RPMI7951 (cell line): ENCODE measurements at places on chromosomes 2 and 18. TPM values are rescaled to one million over a fixed set of nuclear protein-coding genes. Genes with fewer than 3 reads are reported as not detected.

- DNase-seq: no peak
Observed at GRCh38 chr2:223855426-223855825, 18.0 kb upstream of the AP1S3 start.

- no peak for DNase-seq
Observed at GRCh38 chr2:135762022-135762421, 20.4 kb downstream of the UBXN4 start.

DNA sequence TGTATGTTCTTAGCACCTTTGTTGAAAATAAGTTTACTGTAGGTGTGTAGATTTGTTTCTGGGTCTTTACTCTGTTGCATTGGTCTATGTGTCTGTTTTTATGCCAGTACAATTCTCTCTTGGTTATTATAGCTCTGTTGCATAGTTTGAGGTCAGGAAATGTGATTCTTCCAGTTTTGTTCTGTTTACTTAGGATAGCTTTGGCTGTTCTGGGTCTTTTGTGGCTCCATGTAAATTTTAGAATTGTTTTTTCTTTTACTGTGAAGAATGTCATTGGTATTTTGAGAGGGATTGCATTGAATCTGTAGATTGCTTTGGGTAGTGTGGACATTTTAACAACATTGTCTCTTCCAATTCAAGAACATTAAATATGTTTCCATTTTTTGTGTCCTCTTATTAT is 69.1 kb downstream of the ANKRD62 start:
- no peak for DNase-seq

DNA sequence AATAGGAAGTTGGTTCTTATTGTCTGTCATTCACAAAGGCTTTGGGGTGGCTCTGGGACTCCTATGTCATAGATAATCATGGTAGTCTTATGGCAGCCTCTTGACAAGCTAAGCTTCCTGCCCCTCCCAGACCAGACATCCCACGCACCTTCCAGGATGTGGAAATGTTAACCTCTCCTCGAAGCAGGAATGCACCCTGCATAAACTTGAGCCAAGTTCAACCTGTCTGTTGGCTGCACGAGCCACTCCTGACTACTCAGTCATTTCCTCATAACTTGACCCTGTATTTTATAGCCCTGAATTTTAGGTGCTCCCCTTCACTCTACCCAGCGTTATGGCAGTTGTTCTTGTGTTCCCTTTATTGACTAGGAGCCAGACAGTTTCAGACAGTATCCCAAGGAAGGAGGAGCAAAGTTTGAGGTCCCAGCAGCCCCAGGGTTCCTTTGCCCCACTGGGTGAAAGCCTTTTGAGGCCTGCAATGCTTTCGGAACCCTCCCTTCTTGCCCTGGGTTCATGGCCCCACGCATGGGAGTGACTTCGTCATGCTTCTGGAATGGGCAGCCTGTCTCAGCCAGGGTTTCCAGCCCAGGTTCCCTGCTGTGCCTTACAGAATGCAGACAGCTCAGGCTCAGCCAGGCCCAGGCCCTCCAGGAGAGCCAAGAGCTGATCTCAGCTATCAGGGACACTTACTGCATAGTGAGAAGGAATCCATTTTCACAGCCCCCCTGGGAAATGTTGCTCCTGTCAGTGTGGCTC is 15.6 kb upstream of the INO80C start:
- no peak for DNase-seq

DNA sequence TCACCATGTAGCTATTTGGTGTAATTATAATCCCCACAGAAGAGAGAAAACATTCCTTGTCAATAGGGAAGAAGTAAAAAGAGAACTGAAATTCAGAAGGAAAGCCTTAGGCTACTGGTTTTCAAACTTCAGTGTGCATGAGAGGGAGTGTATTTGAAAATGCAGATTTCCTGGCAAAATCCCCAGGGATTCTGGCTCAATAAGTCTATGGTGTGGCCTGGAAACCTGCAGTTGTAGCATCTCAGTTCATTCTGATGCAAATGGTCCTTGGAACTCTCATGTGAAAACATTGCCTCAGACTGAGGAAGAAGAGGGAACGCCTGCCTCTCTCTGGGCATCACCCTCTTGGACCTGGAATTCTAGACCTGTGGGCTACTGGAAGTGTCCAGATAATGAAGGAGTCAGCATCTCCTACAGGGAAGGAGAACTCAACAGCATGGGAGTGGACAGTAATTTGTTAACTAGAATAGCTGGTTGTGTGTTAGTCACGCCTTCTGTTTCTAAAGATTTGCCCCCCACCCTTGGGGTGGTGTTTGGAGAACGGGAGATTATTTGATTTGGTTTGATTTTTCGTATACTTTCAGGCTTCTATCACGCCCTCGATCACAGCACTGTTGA is 21.3 kb downstream of the COL4A3 start:
- DNase-seq: no peak

DNA sequence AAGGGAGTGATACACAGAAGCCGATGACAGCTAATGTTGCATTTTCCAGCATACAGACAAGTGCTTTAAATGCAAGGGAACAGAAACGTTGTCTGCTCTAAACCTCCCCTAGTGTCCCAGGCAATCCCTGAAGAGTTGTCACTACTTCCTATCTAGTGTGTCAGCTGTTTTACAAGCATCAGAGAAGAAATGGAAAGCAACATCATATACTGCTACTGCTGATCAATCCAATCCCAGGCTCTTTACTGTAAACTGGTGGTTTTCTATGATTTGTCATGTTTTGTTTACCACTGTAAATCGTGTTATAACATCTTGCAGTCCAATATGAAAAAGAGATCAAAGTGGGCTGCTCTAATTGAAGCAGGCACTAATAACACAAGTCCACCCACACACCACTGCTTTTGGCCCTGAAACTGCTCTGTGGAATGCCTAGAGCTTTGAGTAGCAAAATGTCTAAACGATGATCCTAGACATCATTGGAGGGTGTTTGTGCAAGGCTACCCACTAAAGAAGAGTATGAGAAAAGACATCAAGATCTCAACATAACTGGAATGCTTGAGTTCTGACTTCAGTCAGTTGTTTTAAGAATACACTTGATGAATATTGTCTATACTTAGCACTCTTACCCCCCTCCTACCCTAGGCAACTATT is 18.1 kb upstream of the ROCK1 start:
- no peak for DNase-seq

- no peak for DNase-seq
Observed at GRCh38 chr2:78992451-78992806, 33.1 kb upstream of the REG3G start.

- no peak for DNase-seq
Observed at GRCh38 chr2:30663806-30664205, 143.4 kb downstream of the CAPN13 start.

Gene ALLC
- not detected in 2 replicates for total RNA-seq

Gene KCNF1
- 0.49 TPM in 1 of 2 replicates, not detected in the other for total RNA-seq

DNA sequence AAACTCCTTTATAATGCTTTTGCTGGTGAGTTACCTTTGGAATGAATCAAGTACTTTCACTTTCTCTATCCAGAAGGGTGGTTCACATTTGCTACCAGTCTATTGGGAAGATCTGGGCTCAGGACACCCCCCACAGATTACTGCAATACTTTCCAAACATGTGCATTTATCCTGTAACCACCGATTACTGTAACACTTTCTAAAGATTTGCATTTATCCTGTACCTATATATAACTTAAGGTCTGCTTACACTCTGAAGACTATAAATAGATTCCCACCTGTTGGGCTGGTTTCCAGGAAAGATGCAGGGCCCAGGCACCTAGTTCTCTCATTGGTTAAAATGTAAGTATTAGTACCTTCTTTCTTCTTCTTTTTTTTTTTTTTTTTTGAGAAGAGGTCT is 113.0 kb upstream of the NEDD4L start:
- DNase-seq: peak; percentile 39

Gene LYPD6
- total RNA-seq: 16.1 and 19.5 TPM in 2 replicates

DNA sequence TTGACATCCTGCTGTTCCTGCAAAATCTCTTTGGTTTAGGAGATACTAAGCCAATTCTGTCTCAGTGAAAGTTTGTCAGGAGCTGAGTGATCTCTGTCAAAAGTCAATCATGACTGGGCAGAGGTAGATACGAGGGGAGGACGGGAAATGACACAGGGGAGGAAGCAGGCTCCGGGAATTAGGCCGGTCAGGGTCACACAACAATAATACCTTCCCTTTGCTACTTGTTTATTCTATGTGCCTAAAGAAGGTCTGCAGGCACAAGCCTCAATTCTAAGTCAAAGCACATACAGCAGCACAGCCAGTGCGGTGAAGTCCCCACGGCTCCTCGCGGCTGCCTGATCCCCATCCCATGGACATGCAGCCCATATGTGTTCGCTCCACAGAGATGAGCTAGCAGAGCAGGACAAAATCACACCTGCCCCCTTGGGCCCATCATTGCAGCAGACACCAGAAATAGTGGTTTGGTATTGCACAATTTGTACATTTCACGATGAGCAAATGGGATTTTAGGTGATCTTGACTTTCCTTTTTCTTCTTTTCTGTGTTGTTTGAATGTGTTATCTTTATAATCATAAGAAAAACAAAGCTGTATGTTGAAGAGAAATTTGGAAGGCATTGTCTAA is 141.4 kb downstream of the VAPA start:
- no peak for DNase-seq
